ENCODE measurements at places on chromosomes 12 and 14. TPM values are rescaled to one million over a fixed set of nuclear protein-coding genes. Genes with fewer than 3 reads are reported as not detected.

Gene PLA2G1B
- total RNA-seq: not detected

- no peak for DNase-seq
These were observed 51.6 kb downstream of the RESF1 start for GRCh38 chr12:32010631-32011336.

DNA sequence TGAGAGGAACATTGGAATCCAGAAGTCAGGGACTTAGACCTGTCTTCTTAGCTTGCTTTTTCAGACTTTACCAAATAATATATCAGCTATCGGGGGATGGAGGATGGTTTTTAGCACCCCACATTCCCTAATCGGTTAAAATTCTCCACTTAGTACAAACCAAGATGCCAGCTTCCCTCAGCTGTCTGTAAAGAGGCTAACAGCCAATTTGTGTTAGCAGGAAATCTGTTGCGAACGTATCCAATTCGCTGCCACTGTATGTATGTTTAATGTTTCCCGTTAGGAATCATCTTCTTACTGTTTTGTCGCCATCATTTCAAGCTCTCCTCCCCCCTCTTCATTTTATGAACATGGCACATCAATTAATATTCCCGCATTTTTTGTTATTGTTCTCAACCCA is 289.0 kb downstream of the BCL11B start:
- no peak for DNase-seq

Gene TSHR
- not detected for total RNA-seq

Gene CDCA3
- 48.6 TPM for total RNA-seq

Gene KRT81
- not detected for total RNA-seq

GRCh38 chr12:104720339-104721038 is 237.6 kb downstream of the SLC41A2 start:
- DNase-seq: no peak

DNA sequence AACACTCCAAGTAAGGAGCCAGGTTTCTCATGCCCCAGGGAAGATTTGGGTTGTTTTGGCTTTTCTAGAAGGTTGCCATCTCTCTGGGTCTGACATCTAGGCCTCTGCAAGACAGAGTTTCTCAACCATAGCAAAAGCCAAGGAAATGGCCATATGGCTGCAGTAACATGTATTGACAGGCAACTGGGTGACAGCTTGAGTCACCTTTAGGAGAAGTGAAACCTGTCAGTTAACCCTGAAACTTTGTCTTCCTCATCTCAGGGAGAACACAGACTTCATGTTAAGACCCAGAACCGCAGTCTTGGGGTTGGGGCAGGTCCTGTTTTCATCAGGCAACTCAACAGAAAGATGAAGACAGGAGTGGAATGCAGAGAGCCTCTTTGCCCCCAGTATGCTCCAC is 46.0 kb upstream of the PLBD1 start:
- DNase-seq: no peak

- no peak for DNase-seq
These were observed 14.8 kb upstream of the RIC8B start for GRCh38 chr12:106759526-106760183.

DNA sequence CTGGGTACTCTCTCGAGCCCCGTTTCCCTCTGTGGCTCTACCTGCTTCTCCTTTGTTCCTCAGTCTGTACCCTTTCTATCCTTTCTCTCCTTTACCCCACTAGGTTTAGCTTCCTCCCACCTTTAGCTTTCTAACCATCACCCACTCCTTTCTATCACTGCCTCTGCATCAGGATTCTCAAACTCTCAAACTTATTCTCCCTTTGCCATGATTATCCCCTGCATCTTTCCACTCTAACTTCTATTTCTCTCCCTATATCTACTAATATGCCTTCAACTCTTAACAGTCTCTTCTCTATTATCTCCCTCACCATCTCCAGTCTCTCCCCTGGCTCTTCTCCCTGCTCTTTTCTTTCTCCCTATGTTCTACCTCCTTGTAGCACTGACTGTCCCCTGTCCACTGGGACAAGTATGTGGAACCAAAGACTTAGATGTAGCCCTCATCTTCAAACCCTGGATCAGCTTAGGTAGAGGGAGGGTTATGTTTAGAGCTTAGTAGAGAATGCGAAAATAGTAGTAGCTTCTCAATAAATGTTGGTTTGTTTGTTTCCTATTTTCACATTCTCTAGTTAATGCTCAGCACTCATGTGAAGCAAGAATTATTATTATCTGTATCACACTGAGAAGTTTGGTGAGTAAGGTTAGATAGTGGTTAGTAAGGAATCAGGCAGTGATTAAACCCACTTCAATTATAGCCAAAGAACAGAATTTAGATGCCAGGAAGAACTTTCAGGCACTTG is 3.4 kb downstream of the GDF11 start:
- DNase-seq: no peak

GRCh38 chr14:104968153-104968527 is 10.0 kb downstream of the AHNAK2 start:
- DNase-seq: peak; percentile 69

GRCh38 chr12:91662021-91662420 is 479.4 kb upstream of the DCN start:
- no peak for DNase-seq

DNA sequence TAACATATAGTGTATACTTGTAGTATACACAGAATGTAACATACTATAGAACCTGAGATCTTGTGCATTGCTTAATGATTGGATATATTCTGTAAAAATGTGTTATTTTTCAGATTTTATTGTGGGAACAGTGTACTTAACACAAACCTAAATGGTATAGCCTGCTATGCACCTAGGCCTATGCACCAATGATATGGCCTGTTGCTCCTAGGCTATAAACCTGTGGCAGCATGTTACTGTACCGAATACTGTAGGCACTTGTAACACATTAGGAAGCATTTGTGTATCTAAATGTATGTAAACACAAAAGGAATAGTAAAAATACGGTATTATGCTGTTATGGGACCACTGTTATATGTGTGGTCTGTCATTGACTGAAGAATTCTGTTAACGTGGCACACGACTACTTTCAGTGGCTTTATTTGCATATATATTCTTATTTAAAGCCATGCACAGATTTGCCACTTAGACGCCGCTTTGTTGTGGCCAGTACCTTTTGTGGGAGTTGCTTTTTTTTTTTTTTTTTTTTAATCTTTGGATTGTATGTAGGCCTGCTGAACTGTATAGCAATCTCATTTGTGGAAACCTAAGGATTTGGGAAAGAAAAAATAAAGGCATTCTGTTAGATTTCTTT is 7.4 kb downstream of the PAPOLA start:
- no peak for DNase-seq

Gene POTEM
- not detected for total RNA-seq
